Stimulated activated CD8-positive, alpha-beta memory T cell treated with anti-CD3 and anti-CD28 coated beads, Interleukin-4, amount 100 ng/mL, for 4 hours (primary cell): ENCODE measurements at places on chromosomes 5 and 9.

- DNase-seq: no peak
Observed at GRCh38 chr5:92969781-92970237, 611.2 kb downstream of the NR2F1-AS1 start.

GRCh38 chr9:85466834-85467233, 274.9 kb downstream of the AGTPBP1 start:
- DNase-seq: no peak

GRCh38 chr5:169336242-169336641, 35.3 kb upstream of the SLIT3 start:
- no peak for DNase-seq

DNA sequence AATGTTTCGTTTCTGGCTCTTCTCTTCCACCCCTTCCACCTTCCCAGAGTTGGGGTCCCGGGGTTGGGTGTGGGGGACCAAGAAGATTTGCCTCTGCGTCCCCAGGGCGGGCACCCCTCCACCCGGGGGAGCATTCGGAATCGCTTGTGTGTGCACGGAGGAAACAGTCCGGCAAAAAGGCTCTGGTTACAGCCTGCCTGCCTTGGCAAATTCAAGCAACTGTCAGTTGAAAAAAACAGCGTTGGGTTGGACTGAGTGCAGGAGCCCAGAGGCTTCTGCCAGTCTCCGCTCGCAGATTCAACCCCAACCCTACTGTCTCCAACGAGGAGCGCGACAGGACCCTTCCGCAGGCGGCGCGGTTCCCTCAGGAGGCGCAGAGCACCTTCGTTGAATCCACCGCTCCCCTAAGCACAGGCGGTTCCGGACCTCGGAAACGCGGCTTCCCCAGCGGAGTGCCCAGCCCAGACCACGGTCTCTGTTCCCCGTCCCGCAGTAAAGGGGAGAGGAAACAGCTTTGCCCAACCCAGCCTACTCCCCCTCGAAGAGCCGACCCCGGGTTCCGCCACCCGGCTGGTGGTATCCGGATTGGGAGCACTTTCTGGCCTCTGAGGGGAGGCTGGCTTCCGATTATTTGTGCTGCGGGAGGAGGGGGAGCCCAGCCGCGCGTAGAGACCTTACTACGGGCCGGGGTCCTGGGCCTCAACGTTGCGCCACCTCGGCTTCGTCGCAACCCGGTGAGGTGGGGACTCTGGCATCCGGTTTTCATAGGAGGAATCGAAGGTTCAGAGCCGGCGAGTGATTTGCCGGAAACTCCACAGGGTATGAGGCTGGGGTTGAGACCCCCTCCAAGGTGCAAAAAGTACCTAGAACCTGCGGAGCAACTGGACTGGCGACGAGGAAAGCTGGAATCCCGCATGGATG, 9.6 kb downstream of the LHX6 start:
- DNase-seq: no peak

GRCh38 chr9:111301195-111301594, 28.8 kb downstream of the OR2K2 start:
- DNase-seq: no peak
